Activated CD8-positive, alpha-beta memory T cell treated with anti-CD3 and anti-CD28 coated beads, Interleukin-2, amount 50 U/mL, for 4 hours (primary cell): ENCODE measurements at places on chromosomes 12 and 14.

- no peak for DNase-seq
Observed at GRCh38 chr14:61042220-61042619, 61.2 kb downstream of the SLC38A6 start.

DNA sequence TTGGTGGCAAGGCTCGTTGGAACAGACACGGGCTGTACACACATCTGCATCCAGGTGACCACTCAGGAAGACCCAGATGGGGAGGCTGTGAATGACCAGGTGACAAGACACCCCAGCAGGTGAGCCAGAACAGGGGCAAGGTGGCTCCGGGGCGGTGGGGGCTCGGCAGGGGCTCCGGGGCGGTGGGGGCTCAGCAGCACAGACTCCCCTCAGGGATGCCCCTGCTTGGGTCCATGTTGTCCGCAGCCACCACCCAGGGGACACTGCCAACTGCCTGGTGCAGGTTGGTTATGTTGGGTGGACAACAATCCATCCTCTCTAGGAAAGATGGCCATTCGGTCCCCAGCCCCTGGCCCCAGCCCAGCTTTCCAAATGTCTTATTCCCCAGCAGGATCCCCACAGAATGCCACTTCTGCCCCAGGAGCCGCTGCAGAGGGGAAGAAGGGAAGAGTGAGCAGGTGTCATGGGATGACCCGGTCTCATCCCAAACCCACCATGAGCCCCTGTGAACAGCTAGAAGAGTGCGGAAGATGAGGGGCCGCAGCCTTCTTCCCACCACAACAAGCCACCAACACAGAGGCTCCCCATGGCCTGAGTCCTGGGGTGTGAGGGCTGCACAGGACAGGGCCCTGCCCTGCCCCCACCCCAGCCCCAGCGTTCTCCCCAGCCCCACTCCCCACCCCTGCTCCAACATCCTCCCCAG lies 31.4 kb upstream of the C14orf180 start:
- no peak for DNase-seq

DNA sequence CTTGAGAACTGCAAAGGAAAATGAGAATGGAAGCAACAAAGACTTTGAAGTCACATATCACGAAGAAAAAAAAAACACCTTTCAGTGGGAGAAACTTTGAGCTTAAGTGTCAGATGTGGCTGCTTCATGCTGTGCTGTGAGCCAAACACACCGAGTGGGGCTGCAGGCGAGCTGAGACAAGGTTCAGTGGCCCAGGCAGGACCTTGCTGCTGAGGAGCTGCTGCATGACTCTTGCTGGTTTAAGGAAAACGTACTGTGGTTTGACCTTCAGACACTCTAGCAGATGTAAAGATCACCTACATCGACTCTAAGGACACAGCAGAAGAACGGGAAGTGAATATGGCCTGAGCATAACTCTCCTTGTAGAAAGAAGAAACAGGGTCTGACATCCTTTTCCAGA lies 118.1 kb upstream of the OR4E1 start:
- DNase-seq: no peak

- DNase-seq: no peak
Observed at GRCh38 chr14:48805315-48805714, 780.9 kb downstream of the RPS29 start.

GRCh38 chr14:35752380-35752779 lies 56.7 kb downstream of the RALGAPA1 start:
- DNase-seq: no peak

GRCh38 chr14:65517635-65518542 lies 105.4 kb downstream of the FUT8 start:
- DNase-seq: no peak

DNA sequence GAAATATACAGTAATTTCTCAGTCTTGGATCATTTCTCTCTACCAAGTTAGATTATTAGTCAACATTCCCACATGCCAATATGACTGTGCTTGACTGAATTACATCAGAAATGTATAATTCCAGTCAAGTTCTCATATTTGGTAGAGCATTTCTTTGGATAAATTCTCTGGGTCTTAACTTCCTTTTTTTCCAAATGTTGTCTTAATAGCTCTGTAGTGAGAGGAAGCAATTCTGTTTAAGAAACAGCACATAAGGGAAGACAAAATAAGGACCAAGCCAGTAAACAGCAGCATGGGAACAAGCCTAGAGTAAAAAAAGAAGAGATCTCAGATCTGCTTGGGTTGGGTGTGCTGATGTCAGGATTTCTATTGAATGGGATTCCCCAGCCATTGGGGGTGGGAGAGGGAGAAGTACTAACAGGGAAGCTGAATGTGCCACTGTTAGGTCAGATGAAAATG lies 14.2 kb upstream of the DYRK2 start:
- no peak for DNase-seq

- DNase-seq: no peak
Observed at GRCh38 chr12:4506870-4507269, 31.8 kb upstream of the RAD51AP1 start.

- no peak for DNase-seq
Observed at GRCh38 chr12:114168061-114168460, 201.9 kb upstream of the RBM19 start.

- DNase-seq: peak; percentile 44
Observed at GRCh38 chr12:7439579-7440505, 4.1 kb downstream of the CD163L1 start.

DNA sequence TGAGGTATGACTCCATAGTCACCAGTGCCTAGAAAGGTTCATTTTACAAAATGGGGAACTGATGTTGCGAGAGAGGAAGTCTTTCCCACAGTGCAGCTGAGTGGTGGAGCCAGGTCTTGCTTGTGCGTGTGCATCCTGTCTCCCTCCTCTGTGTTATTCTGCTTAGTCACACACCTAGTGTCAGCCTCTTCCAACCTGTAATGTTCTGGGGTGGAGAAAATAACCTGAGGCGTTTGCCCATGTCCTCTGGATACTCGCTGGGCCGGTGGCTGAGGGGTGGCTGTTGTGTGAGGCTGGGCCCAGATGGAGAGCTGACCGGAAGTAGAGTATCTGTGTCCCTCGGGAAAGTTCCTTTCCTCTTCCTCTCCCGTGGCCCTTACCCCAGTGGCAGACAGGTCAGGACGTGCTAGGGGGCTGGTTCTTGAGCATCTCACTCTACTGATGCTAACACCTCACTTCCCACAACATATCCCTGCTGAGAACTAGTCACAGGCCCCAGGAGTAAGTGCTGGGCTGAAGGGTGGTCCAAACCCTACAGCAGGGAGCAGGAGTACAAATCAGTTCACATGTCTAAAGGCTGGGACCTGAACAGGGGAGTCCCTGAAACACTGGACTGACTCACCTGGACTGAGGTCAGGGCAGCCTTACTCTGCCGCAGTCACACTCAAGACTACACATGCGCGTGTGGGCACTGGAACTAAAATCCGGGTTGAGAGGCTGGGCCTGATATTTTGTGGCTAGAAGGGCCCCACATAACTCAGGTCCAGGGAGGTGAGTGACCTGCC lies 7.0 kb downstream of the MLF2 start:
- DNase-seq: no peak

DNA sequence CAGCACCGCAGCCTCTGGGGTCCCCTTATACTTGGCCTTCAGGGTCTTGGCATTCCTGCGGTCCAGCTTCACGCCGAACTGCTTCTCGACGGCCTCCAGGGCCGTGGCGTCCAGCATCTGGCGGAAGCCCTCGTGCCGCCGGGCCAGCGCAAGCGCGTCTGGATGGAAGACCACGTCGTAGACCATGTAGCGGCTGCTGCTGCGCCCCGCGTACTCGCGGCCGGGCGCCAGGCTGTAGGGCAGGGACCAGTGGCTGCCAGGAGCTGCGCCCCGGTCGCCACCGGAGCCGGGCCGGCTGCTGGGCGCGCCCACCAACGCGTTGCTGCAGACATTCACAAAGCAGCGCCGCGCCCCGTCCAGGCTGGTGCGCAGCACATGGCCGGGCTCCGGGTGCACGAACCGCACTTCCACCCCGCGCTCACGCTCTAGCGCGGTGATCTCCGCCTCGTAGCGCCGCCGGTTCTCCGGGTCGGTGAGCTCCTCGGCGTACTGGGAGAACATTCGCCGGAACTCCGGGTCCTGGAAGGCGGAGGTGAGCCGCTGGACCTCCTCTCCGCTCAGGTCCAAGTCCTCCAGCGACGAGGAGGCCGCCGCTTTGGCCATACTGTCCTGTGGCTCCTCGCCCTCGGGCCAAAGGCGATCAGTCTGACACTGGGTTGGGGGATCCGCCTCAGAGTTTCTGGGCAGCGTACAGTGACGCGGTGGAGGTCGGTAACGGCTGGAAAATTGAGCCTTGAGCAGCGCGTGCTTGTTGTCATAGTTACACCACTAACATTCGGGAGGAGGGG lies at the start of gene DNAAF2:
Gene DNAAF2 (minus strand): TSS at position 698 of the 788 bp plus-strand sequence. CDS start 95 bp downstream, at position 603.
- peak; percentile 63 for DNase-seq

GRCh38 chr14:33510063-33510481 lies 440.8 kb downstream of the EGLN3 start:
- DNase-seq: no peak

- no peak for DNase-seq
Observed at GRCh38 chr12:46386360-46386867, 13.8 kb upstream of the SLC38A2 start.

DNA sequence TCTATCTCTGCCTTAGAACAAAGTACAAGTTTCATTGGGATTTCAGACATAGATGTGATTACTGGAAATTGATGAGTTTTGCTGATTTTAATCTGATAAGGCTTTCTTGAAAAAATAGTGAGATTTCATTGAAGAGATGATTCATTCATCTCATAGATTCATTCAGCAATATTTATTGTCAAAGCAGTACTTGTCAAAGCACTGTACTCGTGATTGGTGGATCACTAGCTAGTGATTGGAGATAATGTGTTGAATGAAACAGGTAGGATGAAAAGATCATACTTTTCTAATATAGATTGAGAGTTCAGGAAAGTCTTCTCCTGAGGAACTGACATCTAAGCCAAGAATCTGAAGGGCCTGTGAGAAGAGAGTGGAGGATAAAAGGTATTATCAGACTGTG lies 71.0 kb downstream of the KTN1 start:
- no peak for DNase-seq

- no peak for DNase-seq
Observed at GRCh38 chr12:109952160-109952858, 43.9 kb downstream of the GIT2 start.

- DNase-seq: no peak
Observed at GRCh38 chr14:87676814-87677437, 316.1 kb downstream of the GALC start.

GRCh38 chr14:67746927-67747326 lies 45.2 kb downstream of the RDH12 start:
- DNase-seq: no peak

DNA sequence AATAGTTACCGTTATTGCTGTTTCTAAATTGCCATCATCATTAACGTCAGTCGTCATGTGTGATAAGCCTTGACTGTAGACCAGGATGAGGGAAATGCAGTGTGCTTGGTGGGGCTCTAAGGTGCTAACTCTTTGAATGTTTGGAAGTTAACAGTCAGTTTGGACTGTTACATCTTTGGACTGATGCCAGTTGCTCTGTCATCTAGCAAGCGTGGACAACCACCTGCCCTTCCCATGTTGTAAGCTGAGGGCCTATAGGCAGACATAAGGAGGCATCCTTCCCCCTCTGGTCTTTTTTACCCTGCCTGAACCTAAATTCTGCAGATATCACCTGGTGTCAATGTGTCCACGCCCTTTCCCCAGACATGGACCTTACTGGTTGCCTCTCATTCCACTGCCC lies 94.4 kb downstream of the PPP2R5C start:
- DNase-seq: no peak

DNA sequence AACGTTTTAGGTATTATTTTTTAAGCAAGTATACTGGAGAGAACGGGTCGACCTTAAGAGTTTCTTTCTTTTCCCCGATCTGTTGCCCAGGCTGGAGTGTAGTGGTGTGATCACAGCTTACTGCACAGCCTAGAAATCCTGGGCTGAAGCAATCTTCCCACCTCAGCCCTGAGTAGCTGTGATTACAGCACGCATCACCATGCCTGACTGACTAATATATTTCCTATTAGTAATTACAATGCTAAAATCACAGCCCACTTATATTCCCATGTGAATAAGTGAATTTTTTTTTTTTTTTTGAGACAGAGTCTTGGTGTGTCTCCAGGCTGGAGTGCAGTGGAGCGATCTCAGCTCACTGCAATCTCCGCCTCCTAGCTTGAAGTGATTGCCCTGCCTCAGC lies 50.4 kb downstream of the DICER1 start:
- no peak for DNase-seq

DNA sequence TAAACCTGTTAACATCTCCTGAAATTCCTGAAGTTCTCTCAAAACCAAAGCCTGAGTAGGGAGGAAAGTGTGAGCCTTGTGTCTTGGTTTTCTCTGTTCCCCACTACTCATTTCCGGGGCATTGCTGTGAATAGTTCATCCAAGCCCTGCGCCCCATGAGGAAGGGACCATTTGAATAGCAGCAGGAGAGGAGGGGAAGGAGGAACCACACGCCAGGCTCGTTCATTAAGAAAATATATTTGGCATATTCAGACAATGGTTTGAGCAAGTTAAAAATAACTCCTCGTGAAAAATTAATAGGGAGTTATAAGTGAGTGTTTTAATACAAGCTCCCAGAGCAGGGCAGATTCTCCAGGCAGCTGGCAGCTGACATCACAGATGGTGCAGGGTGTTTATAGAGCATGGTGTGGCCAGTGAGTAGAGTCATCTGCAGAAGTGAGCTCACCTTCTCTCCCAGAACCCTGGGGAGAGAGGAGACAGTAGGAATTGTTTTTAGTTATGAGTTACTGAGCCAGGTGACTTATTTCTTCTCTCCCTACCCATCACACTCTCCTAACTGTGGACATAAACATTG lies 29.5 kb upstream of the CISTR start:
- DNase-seq: no peak

DNA sequence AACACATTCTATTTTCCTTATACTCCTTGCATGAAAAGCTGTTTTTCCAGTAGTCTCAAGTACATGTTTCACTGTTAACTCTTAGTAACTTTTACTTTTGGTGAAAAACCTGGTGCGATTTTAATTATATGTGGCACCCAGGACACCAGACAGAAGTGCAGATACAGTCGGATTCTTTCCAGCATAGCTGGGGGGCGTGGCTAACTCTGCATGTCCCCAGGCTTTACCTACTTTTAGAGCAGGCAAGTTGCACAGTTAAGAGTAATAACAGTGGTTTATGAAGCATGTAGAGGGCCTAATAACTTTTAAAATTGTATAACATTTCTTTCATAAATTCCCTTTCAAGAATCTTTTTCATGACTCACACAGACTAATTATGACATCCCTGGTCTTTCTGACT lies 70.7 kb downstream of the HSD17B6 start:
- DNase-seq: no peak

DNA sequence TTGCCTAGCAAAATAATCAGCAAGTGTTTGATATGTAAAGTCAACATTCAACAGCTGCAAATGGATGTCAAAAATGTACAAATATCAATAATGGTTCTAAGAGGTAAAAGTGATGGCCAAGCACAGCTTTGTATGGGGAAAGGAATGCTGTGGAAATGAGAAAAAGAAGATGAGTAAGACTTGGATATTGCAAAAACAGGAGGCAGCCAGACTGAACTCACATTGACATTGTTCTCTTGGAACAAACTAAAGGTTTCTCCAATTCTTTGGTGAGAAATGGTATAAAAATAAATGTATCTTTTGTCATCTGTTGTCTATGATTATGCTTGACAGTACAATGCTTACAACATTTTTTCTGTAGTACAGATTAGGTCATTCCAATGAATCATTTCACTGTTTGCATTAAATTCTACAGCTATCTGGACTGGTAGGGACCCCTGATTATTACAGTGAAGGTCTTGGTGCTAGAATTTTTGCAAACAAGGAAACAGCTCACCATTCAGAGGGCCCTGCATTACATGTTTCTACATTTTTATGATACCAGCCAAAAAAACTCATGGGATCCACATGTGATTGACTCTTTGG lies 465.7 kb downstream of the NOVA1 start:
- no peak for DNase-seq
